ENCODE measurements at places on chromosomes 2 and 18. TPM values are rescaled to one million over a fixed set of nuclear protein-coding genes. Genes with fewer than 3 reads are reported as not detected.

- DNase-seq: no peak
These were observed 11.7 kb downstream of the TM4SF20 start for GRCh38 chr2:227367427-227367795.

DNA sequence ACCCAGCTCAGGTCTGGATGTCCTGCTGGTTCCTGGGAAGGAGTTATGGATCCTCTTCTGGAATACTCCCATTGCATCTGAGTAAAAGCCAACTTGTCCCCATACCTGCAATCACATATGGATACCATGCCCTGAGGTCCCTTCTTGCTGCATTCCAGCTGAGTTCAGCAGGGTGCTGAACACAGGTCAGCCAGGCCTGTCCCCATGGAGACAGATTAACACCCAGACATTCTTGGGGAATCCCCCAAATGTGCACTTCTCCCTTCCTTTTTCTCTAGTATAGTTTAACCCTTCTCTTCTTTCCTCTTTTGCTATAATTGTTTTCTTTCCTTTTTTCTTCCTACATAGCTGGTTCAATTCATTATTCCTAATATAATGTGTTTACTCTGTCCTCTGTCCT is 799.6 kb upstream of the HS6ST1 start:
- DNase-seq: no peak

DNA sequence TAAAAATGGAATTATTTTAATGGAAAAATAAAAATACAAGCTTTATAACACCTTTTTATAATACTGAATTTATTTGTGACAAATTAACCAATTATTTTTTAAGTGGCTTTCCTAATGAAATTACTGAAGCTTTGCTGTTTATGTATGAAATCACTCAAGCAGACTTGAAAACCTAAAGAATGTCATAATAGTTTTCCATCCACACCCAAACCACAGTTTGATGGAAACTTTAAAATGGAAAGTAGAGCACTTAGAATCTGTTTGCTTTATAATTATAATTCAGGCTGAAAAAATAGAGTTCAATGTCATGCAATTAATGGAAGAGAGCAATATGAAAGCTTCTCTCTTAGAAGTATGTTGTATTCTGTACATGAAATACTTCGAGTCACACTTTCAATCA is 31.6 kb upstream of the WDR75 start:
- DNase-seq: no peak

DNA sequence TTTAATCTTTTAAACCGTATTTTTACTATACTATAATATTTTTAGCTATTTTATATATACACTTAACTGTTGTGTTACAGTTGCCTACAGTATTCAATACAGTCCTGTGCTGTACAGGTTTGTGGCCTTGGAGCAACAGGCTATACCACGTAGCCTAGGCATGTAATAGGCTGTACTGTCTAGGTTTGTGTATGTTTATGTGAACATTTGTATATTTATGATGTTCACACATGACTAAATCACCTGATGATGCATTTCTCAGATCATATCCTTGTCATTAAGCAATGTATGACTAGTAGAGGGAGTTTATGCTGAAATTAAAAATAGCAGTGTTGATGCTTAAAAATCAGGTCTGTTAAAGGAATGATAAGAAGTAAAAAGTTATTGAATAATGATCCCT is 92.3 kb upstream of the RANBP2 start:
- no peak for DNase-seq

DNA sequence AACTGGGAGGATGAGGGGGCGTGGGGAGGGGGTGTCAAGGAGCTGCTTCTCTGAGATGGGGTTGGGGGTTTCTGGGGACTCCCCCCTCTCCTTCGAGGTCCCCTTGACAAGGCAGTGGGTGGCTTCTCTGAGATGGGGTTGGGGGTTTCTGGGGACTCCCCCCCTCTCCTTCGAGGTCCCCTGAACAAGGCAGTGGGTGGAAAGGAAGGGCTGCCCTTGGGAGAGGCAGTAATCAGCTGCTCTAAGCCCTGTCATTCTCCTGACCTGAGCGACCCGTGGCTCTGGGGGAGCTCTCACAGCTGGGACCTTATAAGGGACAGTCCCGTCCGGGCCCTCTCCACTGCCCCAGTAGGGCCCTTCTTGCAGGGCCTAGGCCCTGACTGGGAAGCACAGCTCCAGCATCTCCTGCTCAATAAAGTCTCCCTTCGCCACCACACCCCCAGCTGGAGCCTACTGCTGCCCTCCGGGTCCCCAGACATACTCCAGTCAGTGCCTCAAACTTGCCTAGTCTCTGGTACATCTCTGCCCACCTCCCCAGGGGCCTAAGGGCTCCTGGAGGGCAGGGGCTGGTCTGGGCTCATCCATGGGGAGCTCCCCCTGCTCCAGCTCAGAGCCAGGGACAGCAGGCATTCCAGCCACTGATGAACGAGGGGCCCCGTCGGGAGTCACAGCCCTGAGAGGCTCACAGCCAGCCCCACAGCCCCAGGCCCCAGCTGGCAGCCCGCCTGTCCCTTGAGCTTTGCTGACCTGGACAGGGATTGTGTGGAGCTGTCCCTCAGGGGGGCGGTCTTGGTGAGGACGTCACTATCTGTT is 2.8 kb downstream of the GAREM2 start:
- DNase-seq: no peak

The IL1B gene
- total RNA-seq: 2.5 TPM

GRCh38 chr2:140786585-140786984 is 1344.2 kb downstream of the LRP1B start:
- no peak for DNase-seq

- DNase-seq: no peak
These were observed 56.1 kb upstream of the SOS1 start for GRCh38 chr2:39176997-39177396.

The CCDC141 gene
- 4.0 TPM for total RNA-seq

DNA sequence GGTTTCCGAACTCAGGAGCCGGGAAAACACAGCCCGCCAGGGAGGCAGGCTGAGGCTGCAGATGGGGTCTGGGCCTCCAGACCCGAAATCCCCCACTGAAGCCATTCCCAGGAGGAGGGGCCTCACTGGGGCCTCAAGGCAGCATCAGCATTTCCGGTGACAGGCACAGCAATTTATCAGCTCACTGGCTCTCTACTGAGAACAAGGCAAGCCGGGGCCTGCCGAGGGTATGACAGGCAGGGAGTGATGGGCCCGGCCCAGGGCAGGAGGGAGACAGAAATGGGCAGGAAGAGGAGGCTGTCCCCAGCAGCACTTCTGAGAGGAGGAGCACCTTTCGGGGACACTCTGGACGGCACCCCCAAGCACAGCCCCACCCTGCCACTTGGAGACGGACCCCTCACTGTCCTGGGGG is 12.5 kb downstream of the SDC1 start:
- no peak for DNase-seq

DNA sequence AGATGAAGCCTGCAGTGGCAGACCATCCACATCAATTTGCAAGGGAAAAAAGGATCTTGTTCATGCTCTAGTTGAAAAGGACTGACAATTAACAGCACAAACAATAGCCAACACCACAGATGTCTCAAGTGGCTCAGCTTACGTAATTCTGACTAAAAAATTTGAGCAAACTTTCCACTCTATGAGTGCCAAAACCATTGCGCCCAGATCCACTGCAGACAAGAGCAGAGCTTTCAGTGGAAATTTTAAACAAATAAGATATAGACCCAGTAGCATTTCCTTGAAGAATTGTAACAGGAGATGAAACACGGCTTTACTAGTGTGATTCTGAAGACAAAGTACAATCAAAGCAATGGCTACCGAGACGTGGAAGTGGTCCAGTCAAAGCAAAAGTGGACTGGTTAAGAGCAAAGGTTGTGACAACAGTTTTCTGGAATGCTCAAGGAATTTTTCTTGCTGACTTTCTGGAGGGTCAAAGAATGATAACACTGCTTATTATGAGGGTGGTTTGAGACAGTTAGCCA is 12.0 kb upstream of the ZNF396 start:
- no peak for DNase-seq

The ABCG8 gene
- not detected for total RNA-seq

The POU3F3 gene
- not detected for total RNA-seq

- no peak for DNase-seq
These were observed 10.6 kb upstream of the ATG16L1 start for GRCh38 chr2:233240897-233241296.

DNA sequence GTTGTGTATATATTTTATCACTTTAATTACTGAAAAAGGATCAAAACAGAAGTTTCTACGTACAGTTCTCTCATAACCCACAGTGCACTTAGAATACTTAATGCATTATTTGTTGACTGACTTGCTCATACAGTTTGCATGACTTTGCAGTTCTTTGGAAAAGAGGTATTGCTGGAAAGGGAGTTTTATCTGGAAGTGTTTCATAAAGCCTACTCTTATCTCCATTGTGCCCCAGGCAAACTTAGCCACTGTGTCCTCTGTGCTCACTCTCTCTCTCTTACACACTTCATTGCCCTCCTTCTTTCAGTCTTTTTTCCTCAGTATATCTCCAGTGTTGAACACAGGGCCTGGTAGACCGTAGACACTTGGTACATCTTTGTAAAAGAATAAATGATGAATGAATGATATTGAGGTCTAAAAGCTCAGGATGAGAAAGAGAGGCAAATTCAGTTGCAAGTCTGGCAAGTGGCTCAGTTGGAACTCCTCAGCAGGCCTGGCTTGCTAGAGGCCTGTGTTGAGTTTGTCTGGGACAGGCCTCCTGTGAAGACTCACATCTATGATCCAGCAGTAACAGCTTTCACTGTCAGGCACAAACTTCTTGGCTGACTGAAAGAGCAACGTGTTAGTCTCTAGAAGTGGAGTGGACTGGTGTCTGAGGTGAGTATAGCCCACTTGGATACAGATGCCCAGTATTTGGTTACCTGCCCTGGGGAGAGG is 56.1 kb downstream of the SETBP1 start:
- DNase-seq: peak; percentile 0

GRCh38 chr2:98730707-98731040 is 258 bp downstream of the MGAT4A start:
- DNase-seq: peak; percentile 8

Data from NCI-H460 (cell line).